ENCODE measurements at places on chromosomes 3 and 15. TPM values are rescaled to one million over a fixed set of nuclear protein-coding genes. Genes with fewer than 3 reads are reported as not detected.

DNA sequence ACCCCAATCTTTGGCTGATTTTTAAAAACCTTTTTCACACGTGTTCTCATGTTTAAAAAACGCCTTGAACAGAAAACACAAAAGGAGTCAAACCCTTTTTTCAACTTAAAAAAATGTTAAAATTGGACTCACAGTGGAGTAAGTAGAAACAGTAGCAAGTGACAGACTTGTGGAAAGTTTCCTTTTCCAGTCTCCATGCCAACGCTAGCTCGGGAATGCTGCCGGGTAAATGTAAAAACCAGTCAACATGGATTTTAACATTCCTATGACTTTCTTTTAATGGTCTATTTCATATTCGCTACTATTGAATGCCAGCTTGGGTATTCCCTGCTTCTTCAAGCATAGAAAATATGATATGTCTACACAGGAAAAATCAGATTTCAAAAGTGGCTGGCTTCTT is 1.6 kb upstream of the PROK2 start:
- peaks cover 13% of the 10 kb centered on the region for H3K4me1 ChIP-seq
- no peak overlapping the region for H3K4me3 ChIP-seq
- H3K36me3 ChIP-seq = no peaks in the 10 kb centered on the region
- H3K27ac ChIP-seq = no peak overlapping the region

DNA sequence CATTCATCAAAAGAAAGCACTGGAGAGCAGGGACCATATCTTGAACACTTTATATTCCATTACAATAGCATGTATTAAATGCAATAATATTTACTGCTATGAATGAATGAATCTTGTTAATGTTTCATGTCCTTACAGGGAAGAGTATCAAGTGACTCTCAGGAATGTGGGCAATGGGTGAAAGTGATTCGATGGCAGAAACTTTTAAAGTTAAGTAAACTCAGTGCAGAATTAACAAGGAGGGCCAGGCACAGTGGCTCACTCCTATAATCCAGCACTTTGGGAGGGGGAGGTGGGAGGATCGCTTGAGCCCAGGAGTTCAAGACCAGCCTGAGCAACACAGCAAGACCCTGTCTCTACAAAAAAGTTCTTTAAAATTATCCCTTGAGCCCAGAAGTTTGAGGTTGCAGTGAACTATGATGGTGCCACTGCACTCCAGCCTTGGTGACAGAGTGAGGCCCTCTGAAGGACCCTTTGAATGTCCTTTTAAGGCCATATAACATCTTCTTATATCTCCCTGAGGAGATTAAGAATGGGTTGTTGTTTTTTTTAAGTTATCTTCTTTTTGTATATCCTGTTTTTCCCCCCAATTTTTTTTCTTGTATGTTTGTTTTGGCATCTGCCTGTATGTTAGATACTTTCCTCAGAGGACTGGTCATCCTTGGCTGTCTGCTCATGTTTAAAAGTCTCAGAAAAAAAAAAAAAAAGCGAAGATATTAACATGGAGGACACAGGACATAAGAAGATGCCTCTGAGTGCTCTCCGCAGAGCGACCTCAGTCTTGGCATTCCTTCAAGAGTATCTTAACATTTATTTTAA is 9.6 kb upstream of the FSIP1 start:
- DNase-seq = no peak
- H3K4me1 ChIP-seq = no peaks in the 10 kb centered on the region
- H3K36me3 ChIP-seq = no peaks in the 10 kb centered on the region
- no peak overlapping the region for H3K27ac ChIP-seq
- no peak overlapping the region for H3K4me3 ChIP-seq
- no peaks in the 10 kb centered on the region for H3K27me3 ChIP-seq

DNA sequence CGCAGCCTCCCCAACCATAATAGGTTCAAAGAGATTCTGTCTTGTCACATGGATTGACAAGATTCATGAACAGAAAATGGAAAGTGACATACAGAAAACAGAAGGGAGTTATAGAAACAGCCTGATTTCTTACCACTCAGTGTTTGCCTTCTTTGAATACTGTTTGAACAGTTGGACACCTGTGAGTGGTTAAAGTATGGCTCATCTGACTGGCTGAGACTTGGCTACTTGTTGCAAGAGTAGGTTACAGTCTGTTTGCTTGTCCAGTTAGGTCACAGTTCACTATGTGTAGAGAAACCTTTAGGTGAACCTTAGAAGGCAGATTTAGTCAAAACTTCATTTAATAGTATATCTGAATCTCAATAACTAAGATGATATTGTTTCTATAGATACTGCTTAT is 1003.9 kb upstream of the EPHA6 start:
- no peak for DNase-seq
- H3K27me3 ChIP-seq = no peaks in the 10 kb centered on the region
- H3K4me3 ChIP-seq = no peak overlapping the region
- no peak overlapping the region for H3K27ac ChIP-seq
- H3K4me1 ChIP-seq = no peaks in the 10 kb centered on the region
- H3K36me3 ChIP-seq = no peaks in the 10 kb centered on the region

DNA sequence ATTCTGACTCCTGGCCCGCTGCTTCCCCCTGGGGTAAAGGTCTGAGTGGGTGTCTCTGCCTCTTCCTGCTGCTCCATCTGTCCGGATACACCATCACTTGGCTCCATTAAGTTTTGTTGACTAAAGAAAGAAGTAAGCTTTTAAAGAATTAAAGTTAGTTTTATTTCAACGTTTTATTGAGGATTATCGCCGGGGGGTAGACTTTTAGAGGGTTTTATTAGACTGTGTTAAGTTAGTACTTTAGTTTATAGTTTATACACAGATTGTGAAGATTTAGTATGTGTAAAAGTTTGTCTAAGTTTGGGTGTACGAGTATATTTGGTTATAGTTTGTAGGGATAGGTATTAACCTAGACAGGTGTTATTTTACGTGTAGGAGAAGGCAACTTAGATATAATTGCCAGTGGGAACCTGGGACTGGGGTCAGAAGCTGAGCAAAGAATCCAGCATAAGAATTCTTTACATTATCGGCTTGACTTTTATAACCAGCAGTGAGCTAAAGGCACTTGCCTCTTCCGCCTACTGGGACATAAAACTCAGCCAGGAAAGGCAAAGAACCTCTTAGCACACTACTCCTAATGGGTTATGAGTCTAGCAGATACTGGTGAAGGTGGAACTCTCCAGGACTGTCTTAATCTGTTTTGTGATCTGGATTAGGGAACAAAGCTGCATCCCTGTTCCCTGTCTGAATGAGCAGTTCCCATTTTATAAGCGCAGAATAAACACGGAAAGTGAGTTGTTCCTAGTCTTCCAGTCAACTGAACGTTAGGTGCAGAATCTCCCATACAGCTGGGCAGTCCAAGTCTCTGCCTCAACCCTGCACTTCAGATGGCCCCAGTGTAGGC is 131.3 kb downstream of the FAM43A start:
- no peaks in the 10 kb centered on the region for H3K27me3 ChIP-seq
- no peak for DNase-seq
- no peak overlapping the region for H3K27ac ChIP-seq
- H3K36me3 ChIP-seq = no peaks in the 10 kb centered on the region
- no peak overlapping the region for H3K4me3 ChIP-seq

GRCh38 chr15:63446255-63446654 is 58.1 kb upstream of the USP3 start:
- no peak overlapping the region for H3K4me3 ChIP-seq
- H3K27me3 ChIP-seq = no peaks in the 10 kb centered on the region
- H3K36me3 ChIP-seq = no peaks in the 10 kb centered on the region
- no peak for DNase-seq

DNA sequence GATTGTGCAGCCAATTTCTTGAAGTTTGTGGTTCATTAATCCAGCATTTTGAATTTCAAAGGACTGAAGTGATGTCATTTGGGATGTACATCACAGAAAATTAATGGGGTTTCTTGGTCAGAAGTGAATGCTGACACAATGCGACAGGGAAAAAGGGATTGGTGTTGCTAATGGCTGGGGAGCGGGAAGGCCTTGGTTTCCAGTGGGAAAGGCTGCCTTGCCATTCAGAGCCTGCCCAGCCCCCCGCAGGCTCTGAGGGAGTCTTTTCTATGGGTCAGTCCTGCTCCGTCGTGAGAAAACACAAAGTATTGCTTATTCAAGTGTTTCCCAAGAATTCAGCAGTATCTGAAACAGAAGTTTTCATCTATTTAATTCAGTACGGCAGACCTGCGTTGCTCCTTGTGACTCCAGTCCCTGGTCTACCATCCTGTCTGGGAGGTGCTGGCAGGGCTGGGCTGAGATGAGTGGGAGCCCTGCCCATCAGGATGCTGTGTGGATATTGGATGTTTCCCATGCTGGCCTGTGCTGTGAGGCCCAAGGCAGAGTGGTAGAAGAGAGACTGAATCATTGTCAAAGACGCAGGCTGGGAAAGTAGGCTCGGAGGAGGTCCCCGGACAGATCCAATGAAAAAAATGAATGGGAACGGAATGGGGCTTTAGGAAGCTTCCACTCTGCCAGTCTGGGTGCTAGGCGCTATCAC is 111.2 kb upstream of the KLHL25 start:
- DNase-seq = no peak
- no peaks in the 10 kb centered on the region for H3K27me3 ChIP-seq
- no peak overlapping the region for H3K4me3 ChIP-seq
- H3K4me1 ChIP-seq = no peaks in the 10 kb centered on the region
- no peaks in the 10 kb centered on the region for H3K36me3 ChIP-seq

DNA sequence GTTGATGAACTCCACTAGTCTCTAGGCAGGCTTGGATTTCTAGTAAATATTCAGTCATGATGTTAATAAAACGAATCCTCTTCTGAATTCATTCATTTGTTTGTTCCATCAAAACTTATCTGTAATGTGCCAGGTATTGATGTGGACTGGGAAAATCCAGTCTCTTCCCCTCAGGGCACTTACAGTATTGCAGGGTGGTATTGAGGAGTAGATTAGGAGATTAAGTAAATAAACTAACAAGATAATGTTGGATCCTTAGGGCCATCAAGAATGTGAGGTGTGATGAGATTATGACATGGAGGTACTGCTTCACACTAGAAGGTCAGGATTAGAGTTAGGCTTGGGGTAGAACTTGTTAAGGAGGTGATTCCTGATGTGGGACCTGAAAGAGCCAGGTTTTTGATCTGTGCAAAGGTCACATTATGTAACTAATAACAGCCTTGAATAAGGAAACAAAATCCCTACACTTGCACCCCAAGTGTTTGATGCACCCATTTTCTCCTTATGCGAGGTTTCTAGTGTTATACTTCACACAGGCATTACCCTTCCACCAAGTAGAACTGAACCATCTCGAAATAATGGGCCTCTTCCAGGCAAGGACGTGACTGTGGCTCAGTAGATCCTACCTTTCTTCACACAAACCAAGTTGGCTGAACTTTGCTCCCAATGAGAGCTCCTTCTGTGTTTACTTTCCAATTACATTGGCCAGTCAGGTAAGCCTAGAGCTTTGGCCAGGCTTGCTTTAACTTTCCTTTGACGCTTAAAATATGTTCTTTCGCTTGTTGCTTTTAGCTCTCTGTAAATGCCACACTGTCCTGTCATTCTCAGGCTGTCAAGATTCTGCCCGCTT is 16.7 kb downstream of the MCTP2 start:
- peaks cover 8% of the 10 kb centered on the region for H3K4me1 ChIP-seq
- no peaks in the 10 kb centered on the region for H3K27me3 ChIP-seq
- H3K4me3 ChIP-seq = no peak overlapping the region

DNA sequence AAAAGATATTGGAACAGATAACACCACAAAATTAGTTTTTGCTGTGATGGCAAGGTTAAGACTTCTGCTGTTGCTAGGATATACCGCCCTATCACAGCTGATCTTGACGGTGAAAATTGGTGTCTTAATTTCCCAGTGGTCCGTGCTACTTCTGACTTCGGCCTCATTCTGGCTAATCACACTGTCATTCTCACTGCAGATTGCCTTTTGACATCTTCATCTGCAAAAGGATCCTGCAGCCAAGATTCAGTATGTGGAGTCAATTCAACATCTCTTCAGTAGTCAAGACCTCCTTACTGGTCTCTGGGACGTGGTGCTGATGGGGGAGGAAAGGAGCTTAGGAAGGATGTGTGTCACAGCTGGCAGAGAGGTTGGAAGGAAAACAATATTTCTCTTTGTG is 438.6 kb downstream of the WDR72 start:
- no peak overlapping the region for H3K27ac ChIP-seq
- no peak overlapping the region for H3K4me3 ChIP-seq
- DNase-seq = no peak
- no peaks in the 10 kb centered on the region for H3K27me3 ChIP-seq
- H3K36me3 ChIP-seq = no peaks in the 10 kb centered on the region

DNA sequence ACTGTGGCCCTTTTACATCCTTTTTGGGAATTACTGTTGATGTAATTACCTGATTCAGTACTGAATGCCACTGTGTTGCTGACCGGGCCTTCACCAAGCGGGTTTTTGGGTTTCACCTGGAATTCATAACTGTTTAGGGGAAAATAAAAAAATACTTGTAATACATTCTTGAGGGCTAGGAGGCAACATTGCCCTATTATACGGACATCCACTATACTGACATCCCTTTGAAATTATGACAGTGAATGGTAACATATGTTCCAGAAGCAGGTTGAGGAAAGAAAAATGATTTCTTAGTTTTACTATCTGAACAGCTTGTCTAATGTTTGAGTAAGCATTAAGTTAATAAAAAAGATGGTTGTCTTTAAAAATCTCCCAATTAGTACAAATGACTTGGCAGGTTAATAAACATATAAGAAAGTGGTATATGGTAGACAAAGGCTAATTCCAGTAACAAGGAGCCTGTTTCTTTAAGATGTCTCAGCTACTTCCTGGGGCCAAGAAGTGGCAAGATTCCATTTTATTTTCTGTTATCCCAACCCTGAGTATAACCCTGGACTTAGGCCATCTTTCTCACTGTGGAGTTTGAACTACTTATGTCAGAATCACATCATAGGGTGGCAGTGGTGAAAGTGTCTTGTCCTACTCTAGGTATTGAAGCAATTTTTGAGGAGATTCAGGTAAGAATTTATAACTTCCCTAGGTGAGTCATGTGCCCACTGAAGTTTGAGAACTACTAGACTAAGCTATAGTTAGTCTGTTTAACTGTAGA is 45.5 kb downstream of the TFG start:
- H3K27ac ChIP-seq = peak overlapping the region; percentile 52
- peaks cover 32% of the 10 kb centered on the region for H3K4me1 ChIP-seq
- no peaks in the 10 kb centered on the region for H3K27me3 ChIP-seq
- H3K36me3 ChIP-seq = no peaks in the 10 kb centered on the region

- no peaks in the 10 kb centered on the region for H3K27me3 ChIP-seq
- H3K4me1 ChIP-seq = no peaks in the 10 kb centered on the region
- no peaks in the 10 kb centered on the region for H3K36me3 ChIP-seq
- no peak for DNase-seq
- H3K27ac ChIP-seq = no peak overlapping the region
Measured at GRCh38 chr3:126118591-126118990, 34.7 kb upstream of the SLC41A3 start.

- no peaks in the 10 kb centered on the region for H3K36me3 ChIP-seq
- H3K27me3 ChIP-seq = no peaks in the 10 kb centered on the region
- no peak for DNase-seq
- no peak overlapping the region for H3K4me3 ChIP-seq
Measured at GRCh38 chr15:93482731-93483130, 393.7 kb upstream of the RGMA start.

The IGSF11 gene
- 0.29 TPM for total RNA-seq

The CTSH gene
- total RNA-seq = 123 TPM

The CLDN16 gene
- 0.27 TPM for total RNA-seq
